Upper lobe of left lung (tissue), 6 donors: ENCODE measurements at places on chromosomes 4 and X. TPM values are rescaled to one million over a fixed set of nuclear protein-coding genes. Genes with fewer than 3 reads are reported as not detected.

COL25A1 gene
- total RNA-seq, result not detected

GRCh38 chr4:169131556-169132208 lies 121.6 kb upstream of the CBR4 start:
- DNase-seq, result no peak

DNA sequence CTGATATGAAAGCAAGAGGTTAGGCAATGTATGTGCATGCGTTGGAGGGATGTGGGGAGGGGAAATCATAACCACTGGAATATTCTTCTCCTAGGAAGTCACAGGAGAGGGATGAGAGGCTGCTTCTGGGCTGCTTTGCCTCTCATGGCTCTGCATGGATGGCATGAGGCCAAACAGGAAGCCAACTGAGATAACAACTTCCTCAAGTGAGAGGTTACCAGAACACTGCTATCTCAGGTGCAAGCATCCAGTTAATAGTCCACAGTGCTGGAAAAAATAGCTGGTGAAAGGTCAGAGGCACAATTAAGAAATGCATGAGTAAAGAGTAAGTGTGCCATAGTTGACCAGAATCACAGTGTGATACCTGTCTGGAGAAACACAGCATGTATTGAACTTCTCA lies 113.3 kb downstream of the ELOVL6 start:
- no peak for DNase-seq

DNA sequence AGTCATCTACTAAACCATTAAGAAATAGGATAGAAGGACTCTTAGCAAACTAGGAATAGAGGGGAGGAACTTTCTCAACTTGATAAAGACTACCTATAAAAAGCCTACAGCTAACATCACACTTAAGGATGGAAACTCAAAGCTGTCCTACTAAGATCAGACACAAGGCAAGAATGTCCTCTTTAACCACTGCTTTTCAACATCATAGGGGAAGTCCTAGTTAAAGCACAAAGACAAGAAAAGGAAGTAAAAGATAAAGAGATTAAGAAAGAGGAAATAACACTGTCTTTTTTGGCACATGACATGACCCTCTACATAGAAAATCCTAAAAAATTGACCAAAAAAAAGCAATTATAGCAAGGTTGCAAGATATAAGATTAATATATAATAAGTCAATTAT lies 136.6 kb downstream of the FBXW7 start:
- DNase-seq, result no peak

DNA sequence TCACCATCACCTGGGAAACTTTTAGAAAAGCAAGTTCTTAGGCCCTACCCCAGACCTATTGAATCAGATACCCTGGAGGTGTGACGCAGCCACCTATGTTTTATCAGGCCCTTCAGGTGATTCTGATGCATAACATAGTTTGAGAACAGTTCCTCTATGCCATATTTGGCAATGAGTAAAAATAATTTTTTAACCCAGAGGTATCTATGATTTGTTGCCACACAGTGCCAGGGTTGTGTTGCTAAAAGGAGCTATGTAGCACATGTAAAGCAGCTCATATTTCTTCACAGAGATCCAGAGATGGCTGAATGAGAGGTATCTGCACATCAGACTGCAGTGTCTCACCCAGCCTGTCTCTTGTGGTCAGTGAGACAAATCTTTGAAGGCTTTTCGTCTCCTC lies 85.3 kb downstream of the PTPN13 start:
- no peak for DNase-seq

DNA sequence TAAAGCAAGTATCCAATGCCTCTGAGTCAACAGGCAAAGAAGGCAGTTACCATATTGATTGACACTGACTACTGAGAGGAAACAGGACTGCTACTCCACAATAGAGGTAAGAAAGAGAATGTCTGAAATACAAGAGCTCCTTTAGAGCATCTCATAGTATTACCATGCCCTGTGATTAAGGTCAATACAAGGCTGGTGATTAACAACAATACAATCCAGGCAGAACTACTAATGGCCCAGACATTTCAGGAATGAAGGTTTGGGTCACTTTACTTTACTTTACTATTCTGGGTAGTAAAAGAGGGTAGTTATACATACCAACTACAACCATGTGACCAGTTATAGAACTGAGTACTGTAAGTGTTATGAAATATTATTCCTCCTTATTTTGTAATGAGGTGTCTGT lies 44.5 kb downstream of the BRWD3 start:
- no peak for DNase-seq

GRCh38 chrX:77070202-77070918 lies 376.8 kb upstream of the FGF16 start:
- no peak for DNase-seq

GRCh38 chr4:105657117-105657765 lies 51.2 kb downstream of the INTS12 start:
- no peak for DNase-seq

DNA sequence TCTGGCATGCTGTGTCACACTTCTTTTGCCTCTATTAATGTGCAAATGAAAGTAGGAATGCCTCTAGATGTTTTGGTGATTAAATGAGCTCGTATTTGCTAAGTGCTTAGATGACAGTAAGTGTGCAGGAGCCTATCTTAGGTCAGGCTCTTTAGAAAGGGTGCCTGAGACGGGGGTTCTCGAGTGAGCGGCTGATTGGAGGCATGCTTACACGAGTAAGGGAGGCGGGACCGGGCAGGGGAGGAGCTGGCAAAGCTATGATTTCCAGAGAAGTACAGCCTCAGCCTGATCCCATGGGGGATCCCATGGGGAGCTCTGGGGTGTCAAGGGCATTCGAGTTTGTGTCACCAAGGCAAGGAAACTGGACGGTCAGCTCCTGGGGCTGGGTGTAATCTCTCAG lies 44.8 kb downstream of the CLDN34 start:
- no peak for DNase-seq

GRCh38 chr4:176013476-176014247 lies 52.0 kb upstream of the WDR17 start:
- no peak for DNase-seq

GRCh38 chrX:18577400-18577799 lies 94.5 kb downstream of the RS1 start:
- no peak for DNase-seq
